ENCODE measurements at places on chromosomes 13 and 19.

- no peak for DNase-seq
These were observed 1.3 kb downstream of the ZFP14 start for GRCh38 chr19:36377541-36378178.

- peak; percentile 53 for DNase-seq
These were observed 328.9 kb downstream of the DIAPH3 start for GRCh38 chr13:59834801-59835200.

DNA sequence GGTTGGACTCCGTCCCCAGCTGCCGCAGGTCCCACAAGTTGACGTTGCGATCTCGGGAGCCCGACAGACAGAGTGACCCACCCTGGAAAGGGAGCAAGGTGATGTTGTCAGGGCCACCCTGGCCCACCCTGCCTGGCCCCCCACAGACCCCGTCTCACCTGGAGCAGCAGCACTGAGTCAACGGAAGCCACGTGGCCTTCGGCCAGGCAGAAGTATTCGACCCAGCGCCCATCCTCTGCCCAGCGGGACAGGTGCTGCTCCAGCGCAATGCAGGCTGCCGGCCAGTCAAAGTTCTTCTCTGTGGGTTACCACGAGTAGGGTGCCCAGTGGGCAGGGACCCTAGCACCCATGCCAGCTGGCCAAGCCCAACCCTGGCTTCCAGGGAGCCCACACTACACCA is 1.8 kb downstream of the FBXW9 start:
- no peak for DNase-seq

GRCh38 chr13:52830946-52831345 is 17.5 kb downstream of the PCDH8 start:
- no peak for DNase-seq

DNA sequence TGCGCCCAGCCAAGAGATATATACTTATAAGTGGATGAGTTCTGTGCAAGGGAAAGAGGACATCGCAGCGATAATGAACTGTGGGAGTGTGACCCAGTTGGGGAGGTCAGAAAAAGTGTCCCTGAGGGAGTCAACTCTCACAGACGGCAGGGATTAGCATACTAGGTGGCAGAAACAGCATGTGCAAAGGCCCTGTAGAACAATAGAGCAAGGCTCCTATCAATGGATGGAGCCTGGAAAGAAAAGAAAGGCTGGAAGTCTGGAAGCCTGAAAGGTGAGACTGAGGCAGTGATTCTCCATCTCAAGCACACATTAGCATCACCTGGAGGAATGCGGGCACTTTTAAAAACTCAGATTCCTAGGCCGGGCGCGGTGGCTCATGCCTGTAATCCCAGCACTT is 21.4 kb upstream of the TNFSF14 start:
- no peak for DNase-seq

DNA sequence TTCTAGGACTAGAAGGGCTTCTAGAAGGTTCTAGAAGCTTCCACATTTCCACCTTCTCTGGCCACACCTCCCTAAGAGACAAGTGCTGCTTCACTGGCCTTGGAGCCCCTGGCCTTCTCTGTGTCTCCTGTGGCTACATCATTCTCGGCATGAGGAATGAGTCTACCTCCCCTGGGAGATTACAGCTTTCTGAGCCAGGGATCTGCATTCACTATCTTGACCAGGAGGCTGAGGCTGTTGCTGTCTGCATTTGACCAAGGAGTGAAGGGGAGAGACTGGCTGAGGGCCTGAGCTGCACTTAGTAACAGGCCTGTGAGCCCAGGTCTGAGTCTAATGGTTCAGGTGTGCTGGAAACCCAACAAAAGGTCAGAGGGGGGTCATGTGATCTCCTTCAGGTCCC is 5.3 kb downstream of the CPAMD8 start:
- no peak for DNase-seq

- no peak for DNase-seq
These were observed 13.6 kb upstream of the GALP start for GRCh38 chr19:56162258-56162657.

DNA sequence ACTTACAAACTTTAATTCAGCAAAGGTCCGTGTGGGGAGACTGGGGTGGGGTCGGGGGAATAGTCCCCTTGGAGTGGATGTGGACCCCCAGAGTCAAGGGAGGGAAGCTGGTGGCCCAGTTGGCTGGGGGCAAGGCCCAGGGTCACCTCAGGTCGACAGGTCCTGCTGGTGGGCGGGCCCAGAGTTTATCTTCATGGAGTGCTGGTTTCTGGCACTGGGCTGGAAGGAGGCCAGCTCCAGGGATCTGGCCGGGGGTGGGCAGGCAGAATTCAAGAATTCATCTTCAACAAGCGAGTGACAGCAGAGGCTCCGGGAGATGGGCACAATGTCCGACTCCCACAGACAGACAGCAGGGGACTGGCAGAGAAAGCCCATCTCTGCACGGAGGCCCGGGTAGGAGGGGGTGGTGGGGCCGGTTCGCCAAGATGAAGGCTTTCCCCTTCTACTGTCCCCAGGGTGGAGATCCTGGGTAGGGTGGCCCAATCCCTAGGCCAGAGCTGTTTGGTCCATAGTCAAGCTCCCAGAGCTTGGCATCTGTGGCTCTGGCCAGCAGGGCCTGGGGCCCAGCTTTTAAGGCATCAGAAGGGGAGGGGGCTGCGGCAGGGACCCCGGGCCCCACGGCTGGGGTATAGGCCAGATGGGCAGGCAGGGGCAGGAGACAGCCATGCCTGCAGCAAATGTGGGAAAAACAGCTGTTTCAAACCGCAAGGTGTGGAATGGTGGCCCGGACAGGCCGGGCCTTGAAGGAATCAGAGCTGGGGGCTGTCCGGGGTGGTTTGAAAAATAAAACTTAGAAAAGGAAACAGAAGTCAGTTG is 622 bp upstream of the FDX2 start:
- DNase-seq: no peak

GRCh38 chr13:27476943-27477703 is 26.8 kb upstream of the MTIF3 start:
- peak; percentile 14 for DNase-seq

GRCh38 chr19:18649371-18650020 is 12.7 kb downstream of the KLHL26 start:
- no peak for DNase-seq

DNA sequence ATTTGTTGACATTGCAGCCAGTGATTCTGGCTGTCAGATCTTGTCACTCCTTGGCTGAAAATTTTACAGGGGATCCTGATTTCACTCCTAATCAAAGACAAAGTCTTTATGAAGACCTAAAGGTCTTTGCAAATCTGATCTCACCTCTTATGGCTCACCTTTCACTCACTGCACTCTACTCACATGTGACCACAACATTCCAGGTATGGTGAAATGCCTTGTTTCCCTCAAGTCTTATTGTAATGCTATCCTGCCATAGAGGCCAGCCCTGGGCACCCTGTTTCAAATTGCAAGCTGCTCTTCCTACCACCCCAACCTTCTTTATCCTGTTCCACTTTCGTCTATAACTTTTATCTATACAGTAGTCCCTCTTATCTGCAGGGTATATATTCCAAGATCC is 200.1 kb downstream of the NDFIP2 start:
- DNase-seq: no peak

GRCh38 chr19:10412257-10412977 is 7.9 kb upstream of the PDE4A start:
- DNase-seq: no peak

DNA sequence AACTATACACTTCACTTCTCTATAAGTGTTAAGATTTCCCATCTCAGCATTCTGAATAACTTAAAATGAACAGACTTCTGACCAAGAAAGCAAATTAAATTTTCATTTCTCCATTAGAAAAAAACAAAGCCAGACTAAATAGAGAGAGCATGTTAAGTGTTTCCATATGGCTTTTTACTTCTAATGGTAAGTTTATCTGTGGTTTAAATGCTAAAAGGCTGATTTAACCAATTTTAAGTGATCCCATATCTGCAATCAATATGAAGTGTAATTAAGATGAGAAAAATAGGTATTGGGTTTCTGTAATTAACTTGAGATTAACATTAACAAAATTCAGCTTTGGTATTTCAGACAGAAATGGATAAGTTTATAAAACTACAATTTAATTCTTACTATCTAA is 107.8 kb downstream of the ELF1 start:
- no peak for DNase-seq

GRCh38 chr19:16076958-16077611 is 790 bp downstream of the TPM4 start:
- DNase-seq: peak; percentile 57

GRCh38 chr13:113558461-113558860 is 26.1 kb upstream of the TFDP1 start:
- DNase-seq: peak; percentile 12

GRCh38 chr19:13038306-13039210 is 43.3 kb downstream of the NFIX start:
- DNase-seq: no peak

DNA sequence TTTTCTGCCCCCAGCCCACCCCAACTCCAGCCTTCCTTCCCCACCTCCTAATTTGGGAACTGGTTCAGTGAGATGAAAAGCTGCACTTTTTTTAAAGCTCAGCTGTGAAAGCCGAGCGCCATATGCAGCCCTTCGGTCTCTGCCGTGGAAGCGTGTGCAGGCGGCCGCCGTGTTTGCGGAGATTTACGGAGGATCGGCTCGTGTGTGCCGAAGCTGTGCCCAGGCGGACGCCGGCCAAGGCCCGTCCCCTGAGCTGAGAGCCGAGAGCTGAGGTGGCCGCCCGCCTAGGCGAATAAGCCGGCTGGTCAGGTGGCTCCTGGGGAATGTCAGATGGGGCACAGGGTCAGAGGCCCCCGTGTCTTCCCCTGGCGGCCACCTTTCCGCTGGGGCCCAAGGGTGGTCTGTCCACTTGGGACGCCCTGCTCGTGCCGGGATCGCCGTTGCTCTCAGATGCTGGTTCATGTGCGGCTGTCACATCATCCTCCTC is 78.7 kb downstream of the ZNF536 start:
- no peak for DNase-seq

DNA sequence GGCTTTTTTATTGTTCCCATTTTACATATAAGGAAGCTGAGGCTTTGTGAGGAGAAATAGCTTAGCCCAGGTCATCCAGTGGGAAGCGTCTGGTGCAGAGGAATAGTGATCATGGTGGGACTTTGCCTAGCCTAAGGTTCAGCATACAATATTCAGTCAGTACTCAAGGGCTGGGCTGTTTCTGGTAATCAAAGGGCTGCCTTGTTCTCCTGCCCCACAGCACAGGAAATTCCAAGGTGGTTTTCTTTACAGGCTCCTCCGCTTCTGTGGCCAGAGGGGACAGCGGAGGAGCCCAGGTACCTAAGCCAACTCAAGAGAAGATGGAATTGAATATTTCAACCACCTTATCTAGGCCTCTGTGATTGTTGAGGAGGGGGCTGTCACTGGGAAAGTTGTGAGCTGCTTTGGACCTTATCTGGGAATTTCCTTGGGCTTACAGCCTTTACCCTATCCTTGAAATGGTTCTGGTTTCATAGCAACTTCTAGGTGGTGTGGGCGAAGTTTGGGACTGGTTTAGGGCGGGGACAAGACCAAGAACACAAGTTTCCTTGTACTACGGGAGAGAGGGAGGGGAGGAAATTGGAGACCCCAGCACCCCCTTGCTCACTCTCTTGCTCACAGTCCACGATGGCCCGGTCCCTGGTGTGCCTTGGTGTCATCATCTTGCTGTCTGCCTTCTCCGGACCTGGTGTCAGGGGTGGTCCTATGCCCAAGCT is at the start of gene MIA:
Gene MIA, plus strand, starts transcription at position 606 of the 716 bp plus-strand sequence. Its CDS starts 22 bp downstream, at position 628.
- DNase-seq: no peak

GRCh38 chr19:33529094-33529676 is 7.6 kb upstream of the PEPD start:
- DNase-seq: no peak

DNA sequence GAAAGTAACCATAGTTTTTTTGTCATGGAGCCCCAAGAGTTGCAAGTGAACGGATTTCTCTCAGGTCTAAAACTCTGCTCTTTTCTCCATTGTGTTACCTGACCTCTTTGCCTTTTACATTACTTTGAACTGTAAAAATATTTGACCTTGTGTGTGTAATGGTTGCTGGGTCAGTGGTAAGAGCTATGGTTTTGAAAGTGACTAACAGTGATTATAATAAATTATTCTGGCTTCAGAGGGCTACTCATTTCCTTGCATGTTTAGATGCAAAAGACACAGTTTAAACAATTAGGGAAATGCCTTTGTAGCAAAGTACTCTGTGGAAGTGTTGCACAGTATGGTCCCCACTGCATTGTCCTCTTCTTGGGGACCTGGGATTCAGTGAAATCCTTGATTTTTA is 29.3 kb upstream of the PSG8 start:
- no peak for DNase-seq

GRCh38 chr19:8973501-8974091 is 36.6 kb downstream of the MUC16 start:
- DNase-seq: no peak

GRCh38 chr19:55536366-55536765 is 567 bp downstream of the SBK2 start:
- DNase-seq: no peak

GRCh38 chr13:59299584-59299983 is 864.1 kb downstream of the DIAPH3 start:
- no peak for DNase-seq

- no peak for DNase-seq
These were observed 3.4 kb downstream of the NUMBL start for GRCh38 chr19:40686882-40687524.

All from fibroblast of skin of back (primary cell).